ENCODE measurements at places on chromosomes 12 and 14.

DNA sequence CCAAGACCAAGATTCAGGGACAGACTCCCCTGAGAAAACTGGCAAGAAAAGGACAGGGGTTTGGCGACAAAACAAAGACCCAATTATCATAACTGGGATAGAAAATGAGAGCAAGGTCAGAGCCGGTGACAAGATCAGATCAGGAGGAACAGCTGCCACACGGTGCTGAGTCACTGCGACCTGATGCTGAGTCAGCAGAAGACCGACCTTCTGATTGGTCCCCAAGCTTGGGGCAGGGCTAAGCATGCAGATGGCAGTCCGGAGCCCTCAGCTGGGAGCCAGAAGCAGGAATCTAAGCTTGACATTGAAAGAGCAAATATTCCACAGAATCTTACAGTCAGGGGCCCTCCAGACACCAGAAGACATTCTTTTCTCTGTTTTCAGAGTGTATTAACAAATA, 19.1 kb upstream of the ARMH4 start:
- peak; percentile 21 for DNase-seq

GRCh38 chr14:22977684-22978486, 4.5 kb downstream of the AJUBA start:
- DNase-seq: no peak

DNA sequence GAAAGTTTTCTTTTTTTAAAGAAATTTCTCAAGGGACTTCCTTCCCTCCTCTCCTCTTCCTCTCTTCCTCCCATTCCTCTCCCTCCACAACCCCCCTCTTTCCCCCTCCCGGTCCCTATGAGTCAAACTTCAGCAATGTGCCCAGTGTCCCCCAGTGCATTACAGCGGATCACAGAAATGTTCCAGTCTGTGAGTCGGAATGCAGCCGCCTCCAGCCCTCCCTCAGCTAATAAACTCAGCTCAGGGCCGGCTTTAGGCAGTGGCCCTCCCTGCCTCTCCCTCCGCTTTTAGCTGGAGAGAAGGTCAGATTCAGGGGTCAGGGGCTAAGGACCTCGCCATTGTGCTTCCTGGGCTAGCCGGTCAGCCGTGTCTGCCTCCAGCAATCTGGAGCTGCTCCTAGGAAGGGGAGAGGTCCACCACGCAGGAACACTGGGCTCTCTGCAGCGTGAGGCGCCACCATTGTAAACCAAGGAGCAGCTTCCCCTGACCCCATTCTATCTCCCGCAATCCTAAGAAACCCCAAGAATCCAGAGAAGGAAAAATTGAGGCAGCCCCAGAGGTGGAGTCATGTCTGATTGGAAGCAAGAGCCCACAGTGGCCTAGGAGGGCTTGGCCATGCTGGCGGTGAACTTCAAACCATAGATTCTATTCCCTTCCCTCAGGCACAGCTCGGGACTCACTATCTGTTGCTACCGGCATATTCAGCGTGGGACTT, 1.1 kb upstream of the HDAC7 start:
- no peak for DNase-seq

- no peak for DNase-seq
Observed at GRCh38 chr12:124875803-124876132, 12.1 kb upstream of the SCARB1 start.

DNA sequence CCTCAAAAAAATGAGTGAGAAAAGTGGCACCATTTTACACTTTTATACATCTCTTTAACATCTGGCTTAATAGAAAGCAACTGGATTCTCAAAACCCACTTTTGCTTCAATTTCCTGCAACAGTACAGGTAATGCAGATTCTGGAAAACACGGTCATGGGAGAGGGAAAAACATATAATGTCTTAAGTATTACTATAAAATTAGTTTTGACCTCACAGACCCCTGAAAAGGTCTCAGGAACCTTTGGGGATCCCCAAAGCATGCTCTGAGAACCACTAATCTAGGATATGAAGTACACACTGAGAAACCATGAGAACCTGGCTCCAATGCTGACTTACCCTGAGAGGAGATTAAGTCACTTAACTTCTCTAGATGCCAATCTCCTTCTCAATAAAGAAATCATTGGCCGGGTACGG, 64.7 kb downstream of the PPP2R5E start:
- no peak for DNase-seq

GRCh38 chr12:59425798-59426197, 170.0 kb upstream of the SLC16A7 start:
- no peak for DNase-seq

DNA sequence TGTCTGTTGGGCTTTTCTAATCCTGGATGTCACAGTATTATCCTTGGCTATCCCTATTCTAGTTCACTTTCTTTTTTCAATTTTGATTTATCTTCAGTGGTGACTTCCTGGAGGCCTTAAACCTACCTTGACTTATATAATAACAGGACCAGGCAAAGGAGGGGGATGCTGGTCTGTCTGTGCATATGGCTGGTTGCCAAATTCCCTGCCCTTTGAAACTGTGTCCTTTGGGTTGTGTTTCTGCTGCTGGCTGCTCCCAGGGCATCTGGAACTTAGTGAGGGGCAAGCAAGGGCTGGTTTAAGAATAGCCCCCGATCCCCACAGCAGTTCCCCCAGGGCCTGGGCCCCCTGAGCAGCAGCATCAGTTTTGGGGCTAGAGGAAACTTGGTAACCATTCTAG, 96.0 kb upstream of the MAX start:
- no peak for DNase-seq

DNA sequence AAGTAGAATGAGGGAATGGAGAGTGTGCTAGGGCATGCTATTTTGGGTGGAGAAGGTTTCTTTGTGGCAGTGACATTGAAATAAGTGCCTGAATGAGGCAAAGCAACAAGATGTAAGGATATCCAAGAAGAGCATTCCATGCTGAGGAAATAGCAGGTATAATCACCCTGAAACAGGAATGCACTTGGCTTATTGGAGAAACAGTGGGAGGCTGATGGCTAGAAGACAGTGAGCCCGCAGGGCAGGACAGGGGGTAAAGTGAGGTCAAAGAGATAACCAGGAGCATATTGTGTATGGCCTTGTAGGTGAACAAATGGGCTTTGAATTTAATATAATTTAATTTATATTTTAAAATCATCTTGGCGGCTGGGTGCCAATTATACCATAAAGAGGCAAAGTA, 877.0 kb downstream of the DIO2 start:
- DNase-seq: no peak

DNA sequence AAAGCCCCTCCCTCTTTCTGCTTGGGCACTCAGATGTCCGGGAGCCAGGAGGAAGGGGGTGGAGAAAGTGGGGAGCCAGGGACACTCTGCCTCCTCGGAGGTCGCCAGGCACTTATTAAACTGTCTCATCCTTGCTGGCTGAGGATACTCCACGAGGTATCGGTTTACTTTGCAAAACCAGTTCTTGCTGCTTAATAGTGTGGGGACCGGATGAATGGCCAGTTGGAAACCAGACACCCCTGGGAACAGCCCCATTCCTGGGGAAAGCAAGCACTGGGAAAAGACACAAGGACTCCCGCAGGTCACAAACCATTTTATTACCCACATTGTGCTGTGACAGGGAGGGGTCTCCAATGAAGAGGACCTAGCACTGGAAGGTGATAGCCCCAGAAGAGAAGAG, 34.2 kb downstream of the CCDC88C start:
- no peak for DNase-seq

- DNase-seq: no peak
Observed at GRCh38 chr14:76329951-76330350, 46.0 kb upstream of the ESRRB start.

DNA sequence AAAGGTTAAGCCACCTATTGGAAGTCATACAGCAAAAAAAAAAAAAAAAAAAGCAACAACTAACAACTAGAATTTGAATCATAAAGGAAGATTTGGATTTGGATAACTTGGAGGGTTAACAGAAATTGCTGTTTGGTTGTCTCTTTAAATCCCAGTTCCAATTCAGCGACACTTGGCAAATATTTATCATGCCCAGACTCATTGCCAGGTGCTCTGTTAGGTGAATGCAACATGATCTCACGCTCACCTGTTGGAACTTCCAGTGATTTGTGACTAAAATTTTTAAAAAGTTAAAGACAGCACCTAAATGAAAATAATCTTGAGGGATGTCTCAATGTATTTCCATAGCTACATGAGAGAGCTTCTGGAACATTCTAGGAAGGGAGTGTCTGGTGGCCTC, 103.7 kb downstream of the TBX3 start:
- no peak for DNase-seq
